ENCODE measurements at places on chromosomes 6 and 20. TPM values are rescaled to one million over a fixed set of nuclear protein-coding genes. Genes with fewer than 3 reads are reported as not detected.

- no peaks in the 10 kb centered on the region for H3K36me3 ChIP-seq
- no peak overlapping the region for H3K27ac ChIP-seq
- no peaks in the 10 kb centered on the region for H3K4me1 ChIP-seq
- H3K4me3 ChIP-seq, result no peak overlapping the region
These were observed 707.6 kb upstream of the MARCKS start for GRCh38 chr6:113149511-113149910.

Gene AGER
- 19.0 TPM for total RNA-seq

- no peak for DNase-seq
- H3K36me3 ChIP-seq, result no peaks in the 10 kb centered on the region
- H3K27ac ChIP-seq, result no peak overlapping the region
These were observed 469.7 kb upstream of the JAG1 start for GRCh38 chr20:11143481-11143880.

DNA sequence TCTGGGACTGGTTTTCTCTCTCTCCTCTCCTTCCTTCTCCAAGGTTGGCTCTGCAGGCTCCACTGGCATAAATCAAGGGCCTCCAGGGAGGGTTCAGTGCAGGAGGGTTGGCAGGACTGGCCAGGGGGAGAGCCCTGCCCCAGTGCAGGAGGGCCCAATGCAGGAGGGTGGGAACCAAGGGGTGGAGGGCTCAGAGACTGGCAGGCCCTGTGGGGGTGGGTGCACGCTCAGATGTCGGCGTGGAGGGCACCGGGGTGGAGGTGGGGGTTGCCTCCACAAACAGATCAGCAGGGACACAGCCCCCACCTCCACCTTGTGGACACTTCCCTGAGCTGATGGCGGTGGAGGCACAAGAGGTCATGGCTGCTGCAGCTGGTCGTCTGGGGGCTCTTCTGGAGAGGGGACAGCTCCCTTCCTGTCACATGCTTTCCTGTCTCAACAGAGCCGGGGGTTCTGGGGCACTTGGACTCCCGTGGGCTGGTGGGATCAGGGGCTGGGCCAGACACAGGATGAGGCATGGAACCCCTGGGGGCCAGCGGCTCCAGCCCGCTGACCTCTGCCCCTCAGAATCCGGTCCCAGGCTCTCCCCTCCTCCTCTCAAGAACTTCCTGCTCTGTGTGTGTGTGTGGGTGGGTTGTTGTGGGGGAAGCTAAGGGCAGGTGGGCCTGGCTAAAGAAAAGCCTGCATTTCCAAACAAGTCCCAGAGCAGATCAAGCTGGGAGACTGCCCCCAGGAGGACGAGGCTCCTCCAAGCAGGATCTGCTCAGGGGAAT, 2.7 kb upstream of the ABHD16B start:
- peaks cover 3% of the 10 kb centered on the region for H3K36me3 ChIP-seq
- H3K27ac ChIP-seq, result no peak overlapping the region
- H3K27me3 ChIP-seq, result peaks cover 6% of the 10 kb centered on the region
- H3K4me1 ChIP-seq, result peaks cover 58% of the 10 kb centered on the region
- no peak for DNase-seq

Gene NAPB
- 22.9 TPM for total RNA-seq

Gene PARD6B
- 4.1 TPM for total RNA-seq

DNA sequence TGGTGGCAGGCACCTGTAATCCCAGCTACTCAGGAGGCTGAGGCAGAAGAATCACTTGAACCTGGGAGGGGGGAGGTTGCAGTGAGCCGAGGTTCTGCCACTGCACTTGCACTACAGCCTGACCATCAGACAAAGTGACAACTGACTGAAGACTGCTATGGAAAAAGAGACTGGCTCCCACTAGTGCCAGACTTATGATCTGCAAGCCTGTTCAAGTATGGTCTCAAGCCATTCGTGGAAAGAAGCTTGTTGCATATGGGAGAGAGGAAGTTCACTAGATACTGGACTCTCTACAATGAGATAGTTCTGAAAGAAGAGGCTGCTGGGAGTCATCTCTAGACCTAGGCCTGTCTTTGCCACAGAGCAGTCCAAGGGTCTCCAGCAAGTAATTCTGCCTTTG, 26.7 kb downstream of the MDN1 start:
- H3K36me3 ChIP-seq, result peaks cover 30% of the 10 kb centered on the region
- H3K4me3 ChIP-seq, result no peak overlapping the region
- no peak overlapping the region for H3K27ac ChIP-seq
- no peaks in the 10 kb centered on the region for H3K27me3 ChIP-seq
- no peak for DNase-seq
- H3K4me1 ChIP-seq, result peaks cover 15% of the 10 kb centered on the region

Gene FOXQ1
- total RNA-seq, result not detected

- H3K27me3 ChIP-seq, result no peaks in the 10 kb centered on the region
- H3K27ac ChIP-seq, result no peak overlapping the region
- no peak overlapping the region for H3K4me3 ChIP-seq
- peaks cover 50% of the 10 kb centered on the region for H3K36me3 ChIP-seq
- peaks cover 10% of the 10 kb centered on the region for H3K4me1 ChIP-seq
These were observed 7.3 kb downstream of the DNTTIP1 start for GRCh38 chr20:45798935-45799642.

Gene GHRH
- not detected for total RNA-seq

GRCh38 chr6:30942338-30943060, 1.7 kb downstream of the MUCL3 start:
- H3K27me3 ChIP-seq, result peaks cover 5% of the 10 kb centered on the region
- no peak overlapping the region for H3K27ac ChIP-seq
- DNase-seq, result no peak
- H3K36me3 ChIP-seq, result no peaks in the 10 kb centered on the region

GRCh38 chr20:47557218-47557617, 55.5 kb downstream of the NCOA3 start:
- no peaks in the 10 kb centered on the region for H3K36me3 ChIP-seq
- no peak overlapping the region for H3K27ac ChIP-seq
- DNase-seq, result no peak
- no peaks in the 10 kb centered on the region for H3K4me1 ChIP-seq
- H3K27me3 ChIP-seq, result no peaks in the 10 kb centered on the region

- H3K27ac ChIP-seq, result no peak overlapping the region
- peaks cover 4% of the 10 kb centered on the region for H3K27me3 ChIP-seq
- DNase-seq, result no peak
These were observed 5.8 kb upstream of the KCNG1 start for GRCh38 chr20:51028616-51029212.

GRCh38 chr20:43987018-43987417, 72.4 kb downstream of the TOX2 start:
- H3K27me3 ChIP-seq, result peaks cover 22% of the 10 kb centered on the region
- peaks cover 27% of the 10 kb centered on the region for H3K4me1 ChIP-seq
- H3K36me3 ChIP-seq, result no peaks in the 10 kb centered on the region
- no peak overlapping the region for H3K27ac ChIP-seq
- DNase-seq, result no peak

DNA sequence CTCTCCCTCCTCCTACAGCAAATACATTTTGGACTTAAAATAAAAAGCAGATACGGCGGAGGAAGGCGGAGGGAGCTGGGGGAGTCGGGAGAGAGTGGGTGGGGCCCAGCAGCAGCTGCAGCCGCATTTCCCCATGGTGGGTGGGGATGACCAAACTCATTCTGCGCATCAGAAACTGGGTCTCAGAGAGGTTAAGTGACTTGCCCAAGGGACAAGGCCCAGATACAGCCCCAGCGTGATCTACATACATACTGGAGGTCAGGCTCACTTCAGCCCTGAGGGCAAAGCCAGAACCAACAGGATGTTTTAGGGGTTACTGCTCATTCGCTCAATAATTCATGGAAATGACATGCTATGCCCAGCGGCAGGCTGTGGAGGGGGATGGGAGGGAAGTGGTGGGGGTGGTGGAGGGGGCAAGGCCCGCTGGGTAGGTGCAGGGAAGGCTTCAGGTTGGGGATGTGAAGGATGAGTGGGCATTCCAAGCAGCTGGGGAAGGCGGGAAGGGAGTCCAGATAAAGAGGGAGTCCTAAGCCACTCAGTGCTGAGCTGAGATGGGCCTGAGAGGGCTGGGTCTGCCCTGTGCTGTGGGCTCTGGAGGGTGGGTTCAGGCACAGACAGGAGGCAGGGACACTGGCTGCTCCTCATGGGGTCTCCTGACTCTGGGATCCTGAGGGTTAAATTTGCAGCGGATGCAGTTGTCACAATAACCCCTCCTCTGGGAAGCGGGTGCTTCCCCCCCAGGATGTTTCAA, 31.0 kb downstream of the DLGAP4 start:
- no peak for DNase-seq
- H3K36me3 ChIP-seq, result no peaks in the 10 kb centered on the region
- no peak overlapping the region for H3K27ac ChIP-seq
- H3K4me1 ChIP-seq, result no peaks in the 10 kb centered on the region

DNA sequence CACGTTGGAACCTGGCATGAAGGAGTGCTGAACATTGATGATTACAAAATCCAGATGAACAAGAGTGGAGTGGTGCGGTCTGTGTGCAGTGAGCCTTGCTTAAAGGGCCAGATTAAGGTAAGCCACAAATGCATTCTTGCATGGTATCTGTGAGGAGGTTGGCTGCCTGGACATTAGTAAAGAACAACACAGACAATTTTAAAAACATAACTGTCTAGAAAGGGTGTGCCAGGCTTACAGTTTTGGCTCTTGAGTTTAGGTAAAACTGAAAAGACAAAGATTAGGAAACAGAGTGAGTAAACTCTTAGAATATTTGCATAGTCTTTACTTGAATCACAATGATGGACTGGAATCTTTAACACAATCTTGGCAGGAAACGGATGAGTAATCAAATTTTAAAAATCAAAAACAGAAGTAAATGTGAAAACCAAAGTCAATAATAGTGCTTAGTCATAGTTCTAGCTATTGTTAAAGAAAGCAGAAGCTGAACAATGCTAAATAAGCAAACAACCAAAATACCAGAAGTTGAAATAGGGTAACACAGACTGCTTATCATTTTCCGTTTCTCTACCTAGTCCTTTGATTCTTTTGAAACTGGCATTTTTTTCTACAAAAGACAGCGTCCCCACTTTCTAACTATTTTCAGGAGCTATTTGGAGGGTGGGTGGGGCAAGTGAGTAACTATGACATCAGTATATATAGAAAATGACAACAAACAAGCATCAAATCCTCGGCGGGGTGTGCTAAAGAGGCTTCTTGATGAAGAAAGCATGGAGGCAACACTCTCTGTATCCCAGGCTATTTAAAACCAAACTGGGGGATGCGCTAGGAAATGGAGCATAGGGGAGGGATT, 185.8 kb upstream of the RAB32 start:
- H3K27me3 ChIP-seq, result no peaks in the 10 kb centered on the region
- H3K4me3 ChIP-seq, result no peak overlapping the region
- H3K36me3 ChIP-seq, result no peaks in the 10 kb centered on the region
- H3K27ac ChIP-seq, result no peak overlapping the region
- DNase-seq, result no peak
- no peaks in the 10 kb centered on the region for H3K4me1 ChIP-seq

Gene MATN4
- total RNA-seq, result not detected

DNA sequence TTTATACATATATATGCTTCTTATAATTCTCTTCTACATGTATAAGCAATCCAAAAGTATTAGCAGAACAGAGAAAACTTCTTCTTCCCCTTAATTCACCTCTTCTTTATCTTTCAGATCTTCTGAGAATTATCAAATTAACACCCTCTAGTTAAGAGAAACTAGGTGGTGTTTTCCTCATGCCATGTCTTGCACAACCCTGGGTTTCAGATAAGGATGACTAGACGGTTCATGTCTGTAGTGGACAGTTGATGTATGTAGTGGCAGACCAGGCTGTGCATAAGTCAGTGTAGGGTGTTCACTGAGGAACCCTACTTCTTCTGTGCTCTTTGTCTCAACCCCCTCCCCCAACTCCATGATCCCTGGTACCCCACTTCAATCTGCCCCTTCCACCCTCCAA, 187.3 kb downstream of the SAMD5 start:
- no peaks in the 10 kb centered on the region for H3K36me3 ChIP-seq
- H3K4me3 ChIP-seq, result no peak overlapping the region
- no peak for DNase-seq
- H3K27me3 ChIP-seq, result no peaks in the 10 kb centered on the region

DNA sequence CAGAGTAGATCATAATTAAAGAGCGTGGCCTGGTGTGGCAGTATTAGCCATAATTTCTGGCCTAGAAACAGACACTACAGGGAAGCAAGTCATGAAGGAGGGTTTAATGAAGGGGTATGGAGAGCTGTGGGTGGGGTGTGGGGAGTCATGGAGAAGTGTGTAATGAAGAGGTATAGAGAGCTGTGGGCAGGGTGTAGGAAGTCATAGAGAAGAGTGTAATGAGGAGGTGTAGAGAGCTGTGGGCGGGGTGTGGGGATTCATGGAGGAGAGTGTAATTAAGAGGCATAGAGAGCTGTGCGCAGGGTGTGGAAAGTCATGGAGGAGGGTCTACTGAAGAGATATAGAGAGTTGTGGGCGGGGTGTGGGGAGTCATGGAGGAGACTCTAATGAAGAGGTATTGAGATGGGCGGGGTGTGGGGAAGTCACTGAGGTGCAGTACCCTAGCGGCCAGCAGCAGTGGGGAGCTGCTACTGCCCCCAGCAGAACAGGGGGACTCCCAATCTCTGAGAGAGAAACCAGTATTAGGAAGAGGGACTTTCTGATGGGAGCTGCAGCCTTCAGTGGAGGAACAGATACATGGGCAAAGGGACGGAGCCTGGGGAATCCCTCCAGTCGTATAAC, 145.4 kb upstream of the FOXA2 start:
- no peak overlapping the region for H3K27ac ChIP-seq
- no peak overlapping the region for H3K4me3 ChIP-seq
- H3K27me3 ChIP-seq, result no peaks in the 10 kb centered on the region
- H3K36me3 ChIP-seq, result no peaks in the 10 kb centered on the region
- DNase-seq, result no peak

GRCh38 chr6:15507221-15507620, 155.6 kb downstream of the DTNBP1 start:
- no peak for DNase-seq
- H3K4me3 ChIP-seq, result no peak overlapping the region
- H3K27me3 ChIP-seq, result no peaks in the 10 kb centered on the region
- H3K4me1 ChIP-seq, result peaks cover 24% of the 10 kb centered on the region
- H3K36me3 ChIP-seq, result peaks cover 65% of the 10 kb centered on the region

Gene TSHZ2
- total RNA-seq, result 1.9 TPM

DNA sequence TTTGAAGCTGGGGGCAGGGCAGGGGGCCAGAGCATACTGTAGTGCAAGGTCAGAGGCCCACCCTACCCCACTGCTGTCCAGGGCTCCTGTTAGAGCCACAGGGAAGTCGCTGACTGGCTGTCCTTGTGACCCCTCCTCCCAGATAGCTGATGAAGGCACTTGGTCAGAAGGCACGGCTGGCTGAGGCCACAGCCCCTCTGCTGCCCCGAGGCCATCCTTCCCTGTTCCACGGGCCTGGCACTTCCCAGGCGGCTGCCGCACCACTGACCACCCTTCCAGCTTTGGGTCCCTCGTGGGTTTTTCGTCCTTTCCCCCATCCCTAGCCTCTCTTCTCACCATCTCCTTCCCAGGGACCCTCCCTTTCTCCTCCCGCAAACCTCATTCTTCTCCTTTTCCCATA, 9.2 kb upstream of the EMILIN3 start:
- H3K27ac ChIP-seq, result no peak overlapping the region
- DNase-seq, result no peak
- no peak overlapping the region for H3K4me3 ChIP-seq
- H3K27me3 ChIP-seq, result no peaks in the 10 kb centered on the region
- no peaks in the 10 kb centered on the region for H3K4me1 ChIP-seq

GRCh38 chr6:101393251-101393828, at the start of gene GRIK2:
TSS of gene GRIK2 (plus strand) at chr6:101393708.
- no peak for DNase-seq
- no peak within 1 kb of the TSS for H3K27ac ChIP-seq
- H3K4me1 ChIP-seq, result no peaks in the 10 kb centered on the region
- H3K4me3 ChIP-seq, result no peak within 1 kb of the TSS
- no peaks in the 10 kb centered on the region for H3K36me3 ChIP-seq

GRCh38 chr6:151254451-151255081, 14.8 kb downstream of the AKAP12 start:
- H3K27ac ChIP-seq, result no peak overlapping the region
- no peaks in the 10 kb centered on the region for H3K27me3 ChIP-seq
- DNase-seq, result no peak
- no peaks in the 10 kb centered on the region for H3K36me3 ChIP-seq
- no peaks in the 10 kb centered on the region for H3K4me1 ChIP-seq
